ENCODE measurements at places on chromosomes 7 and 10.
A peak's percentile ranks its signal among the peaks of the same experiment; 100 is the strongest.

GRCh38 chr7:11570922-11571550, 261.0 kb downstream of the THSD7A start:
- DNase-seq = no peak

DNA sequence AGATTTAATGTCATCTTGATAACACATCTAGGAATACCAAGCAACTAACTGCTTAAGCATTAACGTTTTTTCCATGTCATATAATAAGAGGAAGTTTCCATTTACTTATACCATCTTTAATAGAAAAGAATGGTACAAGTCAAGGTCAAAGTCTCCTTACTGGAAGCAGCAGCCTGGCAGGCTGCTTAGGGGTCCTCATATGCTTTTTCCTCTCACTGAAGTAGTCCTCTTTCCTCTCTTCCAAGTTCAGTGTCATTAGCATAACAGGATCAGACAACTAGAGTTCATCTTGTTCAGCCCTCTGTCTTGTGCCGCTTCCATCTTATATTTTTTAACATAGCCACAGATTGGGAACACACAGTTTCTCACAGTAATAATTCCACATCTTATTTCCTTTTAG, 405.7 kb downstream of the GFRA1 start:
- DNase-seq = no peak

DNA sequence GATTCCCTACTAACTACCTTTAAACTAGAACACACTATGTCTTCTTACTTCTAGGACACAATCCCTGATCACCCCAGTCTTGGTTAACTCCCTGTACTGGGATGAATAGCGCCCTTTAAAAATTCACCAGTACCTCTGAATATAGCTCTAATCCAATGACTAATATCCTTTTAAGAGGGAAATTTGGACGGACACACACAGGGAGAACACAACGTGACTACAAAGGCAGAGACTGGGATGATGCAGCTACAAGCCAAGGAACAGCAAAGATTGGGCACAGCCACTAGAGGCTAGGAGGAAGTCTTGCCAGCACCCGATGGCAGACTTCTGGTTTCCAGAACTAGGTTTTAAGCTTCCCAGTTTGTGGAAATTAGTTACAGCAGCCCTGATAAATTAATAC, 81.4 kb downstream of the MALSU1 start:
- DNase-seq = no peak

DNA sequence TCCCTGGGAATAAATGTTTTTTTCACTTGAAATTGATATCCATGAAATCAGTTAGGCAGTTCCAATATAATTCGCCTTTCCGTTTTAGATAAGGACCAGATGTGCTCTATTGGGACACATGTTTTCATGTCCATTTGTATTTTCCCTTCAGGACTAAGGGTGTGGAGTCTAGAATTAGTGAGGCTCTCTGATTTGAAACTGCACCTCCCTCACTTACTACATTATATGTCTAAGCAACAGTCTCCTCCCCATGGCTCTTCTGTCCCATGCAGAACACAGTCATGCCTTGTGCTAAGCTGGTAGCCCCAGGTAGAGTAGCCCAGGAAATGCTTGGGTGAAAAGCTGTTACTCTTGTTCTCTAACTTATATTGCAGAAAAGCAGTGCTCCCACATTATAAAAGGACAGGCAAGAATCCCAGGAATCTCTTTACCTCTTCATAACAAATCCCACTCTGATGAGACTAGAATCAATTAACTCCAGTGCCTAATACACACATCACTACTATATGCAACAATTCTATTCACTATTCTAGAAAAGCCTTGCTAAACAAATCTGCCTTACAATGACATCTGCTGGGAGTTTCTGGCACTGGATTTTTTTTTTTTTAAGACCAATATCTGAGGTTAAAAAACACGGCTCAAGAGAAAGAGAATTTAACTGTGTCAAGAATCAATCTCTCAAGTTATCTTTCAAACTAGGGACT, 293.9 kb downstream of the SNX13 start:
- DNase-seq = no peak

DNA sequence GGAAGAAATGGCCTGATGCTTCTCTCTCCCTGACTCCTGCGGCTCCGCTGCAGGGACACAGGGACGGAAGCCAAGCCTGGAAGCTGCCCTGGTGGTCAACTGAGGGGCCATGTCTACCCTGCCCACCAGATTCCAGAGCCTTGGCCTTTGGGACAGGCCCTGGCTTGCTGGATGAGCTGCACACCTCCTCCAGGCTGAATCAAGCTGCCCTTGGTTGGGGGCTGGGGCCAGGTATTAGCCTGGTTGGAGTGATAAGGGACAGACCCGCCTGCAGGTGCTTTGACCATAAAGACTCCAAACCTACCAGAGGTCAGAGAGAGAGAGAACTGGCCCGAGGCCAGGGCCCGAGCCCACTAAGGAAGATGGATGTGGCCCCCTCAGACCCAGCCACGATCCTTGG, 30.1 kb downstream of the CRHR2 start:
- no peak for DNase-seq

DNA sequence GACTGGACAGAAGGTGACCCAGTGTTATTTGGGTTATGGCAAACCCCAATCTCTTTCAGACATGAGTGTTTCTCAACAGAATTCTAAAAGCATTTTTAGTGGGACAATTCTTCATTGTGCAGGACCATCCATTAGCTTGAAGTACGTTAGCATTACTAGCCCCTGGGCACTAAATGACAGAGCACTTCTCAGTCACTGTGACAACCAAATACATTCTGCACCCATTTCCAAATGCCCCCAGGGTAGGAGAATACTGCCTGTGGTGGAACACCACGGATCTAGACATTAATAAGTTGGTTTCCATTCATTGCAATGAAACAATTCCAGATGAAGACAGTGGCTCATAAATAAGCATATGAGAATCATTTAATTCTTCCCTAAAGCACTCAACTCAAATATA, 102.4 kb upstream of the FRMD4A start:
- no peak for DNase-seq

DNA sequence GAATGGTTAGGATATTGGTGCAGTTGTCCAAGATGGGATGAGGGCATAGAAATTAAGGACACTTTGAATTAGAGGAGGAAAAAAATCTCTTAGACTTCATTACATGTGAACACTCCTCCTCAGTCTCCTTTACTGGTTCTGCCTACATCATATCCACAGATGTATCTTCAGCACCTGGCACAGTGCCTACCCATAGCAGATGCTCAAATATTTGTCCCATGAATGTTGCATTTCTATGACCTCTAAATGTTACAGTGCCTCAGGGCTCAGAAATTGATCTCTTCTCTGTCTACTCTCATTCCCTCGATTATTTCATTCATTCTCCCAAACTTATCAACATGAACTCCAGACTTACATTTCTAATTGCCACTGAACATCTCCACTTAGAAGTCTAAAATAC, 17.1 kb downstream of the CNNM1 start:
- DNase-seq = no peak

- DNase-seq = no peak
Measured at GRCh38 chr10:131730771-131731497, 169.9 kb upstream of the PPP2R2D start.

GRCh38 chr10:56928714-56929113, 567.7 kb upstream of the ZWINT start:
- no peak for DNase-seq

DNA sequence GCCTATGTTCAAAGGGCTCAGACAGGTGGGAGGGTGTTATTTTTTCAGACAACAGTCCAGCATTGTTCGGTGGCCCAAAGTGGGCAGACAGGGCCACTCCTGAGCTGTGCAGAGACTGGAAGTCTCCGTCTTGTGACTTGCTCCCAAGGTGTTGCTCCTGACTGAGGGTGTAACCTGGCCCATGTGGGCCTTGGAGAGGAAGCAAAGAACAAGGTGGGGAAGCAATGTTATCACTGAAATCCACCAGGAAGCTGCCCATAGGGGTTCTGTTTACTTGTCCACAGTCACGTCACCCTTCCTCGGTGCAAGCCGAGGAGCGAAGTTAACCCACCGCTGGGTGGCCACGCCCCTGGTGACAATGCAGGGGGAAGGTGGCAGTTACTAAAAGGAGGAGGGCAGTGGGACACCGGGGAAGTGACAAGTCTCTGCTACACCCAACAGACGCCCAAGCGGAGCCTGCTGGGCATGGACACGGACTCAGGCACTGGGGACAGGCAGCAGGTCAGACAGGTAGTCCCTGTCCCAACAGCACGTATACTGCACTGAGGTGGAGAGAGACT, 311.6 kb upstream of the MKI67 start:
- DNase-seq = no peak

DNA sequence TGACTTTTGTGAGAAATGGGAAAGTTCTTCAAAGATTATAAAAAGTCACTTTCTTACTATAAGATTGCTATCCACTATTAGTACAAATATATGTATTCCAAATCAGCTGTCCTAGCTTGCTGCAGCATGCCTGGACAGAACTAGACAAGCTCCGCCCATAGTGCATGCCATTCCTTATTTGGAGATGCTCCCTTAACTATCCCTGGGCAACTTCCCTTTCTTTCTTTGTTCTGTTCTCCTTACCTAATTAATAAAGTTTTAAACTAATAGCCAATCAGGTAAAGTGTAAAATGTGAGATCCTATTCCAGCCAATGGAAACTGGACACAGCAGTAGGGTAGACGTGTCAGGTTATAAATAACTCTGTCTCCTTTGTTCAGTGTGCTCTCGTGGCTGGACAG, 281.9 kb downstream of the CAMK1D start:
- DNase-seq = no peak

DNA sequence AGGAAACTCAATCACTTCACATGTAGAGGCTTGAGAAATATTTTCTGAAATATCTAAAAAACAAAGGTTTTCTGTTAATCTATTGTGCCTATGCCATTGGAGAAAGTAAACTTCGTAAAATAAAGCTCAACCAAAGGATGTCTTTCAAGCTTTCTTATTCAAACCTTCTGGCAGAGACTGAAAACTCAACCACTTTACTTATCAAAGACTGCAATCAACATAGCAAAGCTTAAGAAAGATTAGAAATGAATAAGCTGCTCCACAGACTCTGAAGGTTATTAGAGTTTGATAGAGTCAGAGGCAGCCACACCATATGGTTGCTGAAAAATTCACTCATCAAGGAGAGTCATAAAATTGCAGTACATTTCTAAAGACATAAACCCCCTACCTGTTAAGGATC, 245.8 kb upstream of the MEOX2 start:
- no peak for DNase-seq

GRCh38 chr10:12822893-12823170, 178.7 kb downstream of the CCDC3 start:
- no peak for DNase-seq

GRCh38 chr7:44062903-44063295, 2.5 kb downstream of the PGAM2 start:
- DNase-seq = no peak

GRCh38 chr7:44994877-44995554, 5.0 kb upstream of the CCM2 start:
- no peak for DNase-seq

DNA sequence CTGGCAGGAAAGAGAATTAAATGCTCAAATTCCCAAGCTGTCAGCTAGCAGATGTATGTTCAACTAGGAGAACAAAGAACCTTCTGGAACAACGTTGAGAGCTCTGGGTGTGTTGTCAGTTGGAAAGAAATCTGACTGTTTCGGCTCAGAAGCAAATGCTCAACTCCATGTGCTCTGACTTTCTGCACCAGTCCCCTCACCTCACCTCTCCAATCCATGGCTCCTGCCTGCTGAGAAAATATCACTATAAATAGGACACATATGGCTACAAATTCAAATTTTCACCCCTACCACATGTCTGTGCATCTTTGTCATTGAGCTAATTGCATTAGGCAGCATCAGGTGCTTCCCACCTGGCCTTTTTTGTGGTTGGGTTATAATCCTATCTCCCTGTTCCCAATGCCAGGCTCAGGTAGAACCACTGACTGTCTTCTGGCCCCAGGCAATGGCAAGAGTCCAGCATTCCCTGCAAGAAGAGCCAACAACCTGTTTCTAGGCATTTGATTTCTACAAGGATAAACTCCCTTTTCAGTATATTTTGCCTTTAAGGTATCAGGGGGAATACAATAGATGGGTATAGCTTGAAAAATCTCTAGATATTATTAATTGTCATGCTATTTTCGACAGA, 142.6 kb upstream of the LSM8 start:
- peak; percentile 2 for DNase-seq

- DNase-seq = no peak
Measured at GRCh38 chr10:112429654-112430230, 17.0 kb downstream of the ZDHHC6 start.

DNA sequence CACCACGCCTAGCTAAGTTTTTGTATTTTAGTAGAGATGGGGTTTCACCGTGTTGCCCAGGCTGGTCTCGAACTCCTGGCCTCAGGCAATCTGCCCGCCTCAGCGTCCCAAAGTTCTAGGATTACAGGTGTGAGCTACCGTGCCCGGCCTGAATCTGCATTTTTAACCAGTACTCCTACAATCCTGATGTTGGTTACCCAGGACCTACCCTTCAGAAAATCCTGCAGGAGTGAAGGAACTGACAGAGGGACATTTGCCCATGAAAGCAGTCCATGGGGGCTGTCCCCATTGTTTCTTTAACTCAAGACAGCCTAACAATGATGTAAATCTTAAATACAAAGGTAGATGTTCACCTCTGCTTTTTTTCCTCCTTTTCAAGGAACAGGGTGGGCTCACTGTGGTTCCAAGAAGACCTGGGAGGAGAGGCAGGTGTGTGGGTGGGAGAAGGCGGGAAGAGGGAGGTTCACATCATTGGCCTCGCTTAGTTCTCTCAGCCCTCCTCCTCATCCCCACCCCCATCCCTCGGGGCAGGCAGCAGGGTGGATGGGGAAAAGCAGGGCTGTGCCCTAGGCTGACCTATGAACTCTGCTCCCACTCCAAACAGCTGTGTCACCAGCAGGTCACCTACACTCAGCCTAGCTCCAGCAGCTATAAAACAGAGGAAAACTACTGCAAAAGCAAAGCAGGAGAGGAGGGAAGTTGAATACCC, 13.5 kb downstream of the LRRC20 start:
- DNase-seq = no peak

GRCh38 chr10:49572594-49573114, 33.7 kb upstream of the ERCC6 start:
- no peak for DNase-seq

DNA sequence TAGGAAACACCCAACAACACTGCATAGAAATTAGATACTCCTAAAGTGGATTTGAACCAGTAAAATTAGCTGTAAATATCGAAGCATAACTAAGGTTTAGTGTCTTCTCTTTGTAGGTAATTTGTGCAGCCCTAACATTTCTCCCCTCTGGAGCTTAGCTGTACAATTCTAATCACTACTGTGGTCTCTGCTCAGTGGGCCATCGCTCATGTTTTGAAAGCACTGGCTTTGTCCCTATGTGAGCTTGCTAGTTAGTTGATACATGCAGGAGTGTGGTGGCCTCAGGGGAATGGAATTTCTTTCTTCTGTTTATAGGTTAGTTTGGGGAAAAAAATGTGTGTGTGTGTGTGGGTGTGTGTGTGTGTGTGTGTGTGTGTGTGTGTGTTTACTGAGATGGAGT, 373.1 kb downstream of the DPP6 start:
- no peak for DNase-seq

GRCh38 chr7:115047958-115048720, 126.2 kb downstream of the MDFIC start:
- DNase-seq = no peak

GRCh38 chr10:85612378-85612775, 754.2 kb downstream of the GRID1 start:
- no peak for DNase-seq

- DNase-seq = no peak
Measured at GRCh38 chr10:28808693-28809092, 131.4 kb downstream of the BAMBI start.

All from NCI-H2081 (cell line).